ENCODE measurements at places on chromosomes 2 and 18.

DNA sequence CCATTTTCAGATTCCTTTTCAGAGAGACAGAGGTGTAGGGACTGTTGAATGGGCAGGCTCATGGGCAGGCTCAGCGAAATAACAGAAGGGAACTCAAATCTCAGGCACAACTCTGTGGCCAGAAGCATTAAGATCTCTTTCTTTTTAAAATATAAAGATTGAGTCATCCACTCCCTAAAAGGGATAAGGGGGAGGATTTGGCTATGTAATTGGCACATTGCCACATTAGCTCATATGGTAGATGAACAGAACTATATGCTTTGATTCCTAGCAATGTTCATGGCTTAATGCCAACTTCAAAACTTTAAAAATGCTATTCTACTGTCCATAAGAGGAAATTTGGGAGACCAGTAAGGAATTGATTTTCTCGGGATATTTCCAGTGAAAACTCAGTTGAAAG lies 53.8 kb upstream of the SLC5A7 start:
- no peak for DNase-seq

DNA sequence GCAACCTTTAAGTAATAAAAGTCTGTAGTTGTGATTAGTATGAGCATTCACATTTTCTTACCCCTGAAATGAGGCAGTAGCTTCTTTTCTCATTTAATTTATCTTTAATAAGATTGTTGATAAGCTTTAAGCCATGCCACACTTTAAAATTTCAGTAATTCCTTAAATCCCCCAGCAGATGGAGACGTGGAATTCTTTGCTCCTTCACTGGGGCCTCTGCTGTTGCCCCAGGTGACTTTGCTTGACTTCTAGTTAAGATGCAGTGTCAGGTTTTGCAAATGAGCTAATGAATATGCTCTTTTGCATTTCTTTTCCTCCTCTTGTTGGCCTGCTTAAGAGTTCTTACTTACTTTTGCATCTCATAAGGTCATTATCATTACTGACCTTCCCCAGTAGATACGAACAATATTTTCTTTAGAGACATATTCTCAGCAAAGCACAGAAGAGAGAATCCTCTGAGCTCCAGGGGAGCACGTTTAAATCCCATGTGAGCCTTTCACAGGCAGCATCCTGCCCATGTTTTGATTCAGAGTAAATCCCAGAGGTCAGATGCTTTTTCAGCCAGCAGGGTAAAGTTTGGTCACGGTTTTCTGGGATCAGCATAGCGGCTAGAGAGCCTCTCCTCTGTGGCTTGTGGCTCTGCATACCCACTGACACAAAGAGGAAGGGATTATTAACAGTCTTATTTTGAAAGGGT lies 222.9 kb downstream of the PTPRM start:
- peak; percentile 26 for DNase-seq

DNA sequence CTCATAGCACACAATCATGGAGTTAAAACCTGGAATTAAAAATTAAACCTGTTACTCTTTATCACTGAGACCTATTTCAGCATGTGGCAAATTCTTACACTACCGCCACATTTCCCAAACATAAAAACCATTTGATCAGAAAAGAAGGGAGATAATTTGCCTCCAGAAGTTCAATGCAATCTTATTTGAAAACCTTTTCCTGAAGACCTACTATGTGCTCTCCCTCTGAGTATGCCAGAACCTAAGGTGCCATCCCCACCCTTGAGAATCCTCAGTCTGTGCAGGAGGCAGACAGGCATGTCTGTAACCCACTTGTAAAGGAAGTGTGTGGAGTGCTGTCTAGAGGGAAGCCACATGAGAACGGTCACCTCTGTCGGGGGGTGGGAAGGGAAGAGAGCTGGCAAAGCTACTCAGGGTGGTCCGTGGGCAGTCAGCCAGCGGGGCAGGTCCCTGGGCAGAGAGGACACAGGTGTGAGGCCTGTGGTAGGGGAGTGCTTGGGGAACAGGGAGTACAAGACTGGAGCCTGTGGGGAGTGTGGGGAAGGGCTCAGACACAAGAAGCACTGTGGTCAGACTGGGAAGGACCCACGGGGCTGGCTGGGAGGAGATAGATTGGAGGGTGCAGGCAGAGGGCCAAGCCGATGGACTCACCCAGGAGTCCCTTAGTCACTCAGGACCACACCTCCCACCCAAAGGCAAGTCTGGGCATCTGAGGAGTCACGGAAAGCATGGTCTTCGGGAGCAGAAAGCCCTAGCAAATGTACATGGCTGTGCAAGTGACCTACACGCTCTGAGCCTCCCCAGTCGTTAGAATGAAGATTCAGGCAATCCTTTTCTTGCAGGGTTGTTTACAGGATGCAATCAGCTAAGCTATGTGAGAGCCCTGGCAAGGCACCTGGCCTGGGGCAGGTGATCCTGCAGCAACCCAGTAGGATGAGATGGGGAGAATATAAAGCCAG lies 22.8 kb downstream of the CRACDL start:
- DNase-seq: no peak

- DNase-seq: no peak
These were observed 174.4 kb downstream of the NCKAP5 start for GRCh38 chr2:133393895-133394294.

DNA sequence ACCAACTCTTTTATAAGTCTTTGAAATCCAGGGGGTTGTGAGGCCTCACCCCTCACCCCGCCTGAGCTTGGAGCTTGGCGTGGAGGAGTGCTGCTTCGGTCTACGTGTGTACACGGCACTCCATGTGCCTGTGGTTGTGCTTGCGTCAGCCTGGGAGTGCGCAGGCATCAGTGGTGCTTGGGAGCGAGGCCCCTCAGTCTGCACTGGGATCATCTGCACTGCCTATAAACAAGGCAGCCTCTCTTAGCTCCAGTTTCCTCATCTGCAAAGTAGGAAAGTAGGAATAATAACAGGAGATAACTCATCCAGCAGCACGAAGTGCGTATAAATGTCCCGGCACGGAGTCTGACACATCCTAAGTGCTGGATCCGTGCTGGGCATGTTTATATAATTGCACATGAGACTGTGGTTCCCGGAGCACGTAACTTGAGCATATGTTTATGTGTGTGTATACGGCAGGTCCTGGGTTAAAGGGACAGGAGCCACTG lies 1.2 kb downstream of the GYPC start:
- DNase-seq: no peak
